Head of caudate nucleus (tissue), 42 donors: ENCODE measurements at places on chromosomes 1 and 21.

GRCh38 chr1:168082008-168082876 lies 54.5 kb downstream of the GPR161 start:
- peak; percentile 80 for DNase-seq

DNA sequence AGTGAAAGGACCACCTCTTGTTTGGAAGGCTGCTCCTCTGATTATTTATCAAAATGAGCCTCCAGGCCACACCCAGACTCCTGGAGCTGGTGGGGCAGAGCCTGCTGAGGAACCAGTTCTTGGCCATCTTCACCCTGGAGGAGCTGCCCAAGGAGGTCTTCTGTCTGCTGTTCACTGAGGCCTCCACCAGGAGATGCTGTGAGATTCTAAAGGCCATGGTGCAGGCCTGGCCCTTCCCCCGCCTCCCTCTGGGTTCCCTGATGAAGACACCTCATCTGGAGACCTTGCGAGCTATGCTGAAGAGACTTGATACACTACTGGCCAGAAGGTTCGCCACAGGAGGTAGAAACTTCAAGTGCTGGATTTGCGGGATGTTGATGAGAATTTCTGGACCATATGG lies 61.7 kb upstream of the GJA8 start:
- DNase-seq: no peak

GRCh38 chr1:161119092-161119903 lies 1.4 kb downstream of the NIT1 start:
- DNase-seq: no peak

GRCh38 chr1:27773826-27774445 lies 917 bp downstream of the STX12 start:
- no peak for DNase-seq

DNA sequence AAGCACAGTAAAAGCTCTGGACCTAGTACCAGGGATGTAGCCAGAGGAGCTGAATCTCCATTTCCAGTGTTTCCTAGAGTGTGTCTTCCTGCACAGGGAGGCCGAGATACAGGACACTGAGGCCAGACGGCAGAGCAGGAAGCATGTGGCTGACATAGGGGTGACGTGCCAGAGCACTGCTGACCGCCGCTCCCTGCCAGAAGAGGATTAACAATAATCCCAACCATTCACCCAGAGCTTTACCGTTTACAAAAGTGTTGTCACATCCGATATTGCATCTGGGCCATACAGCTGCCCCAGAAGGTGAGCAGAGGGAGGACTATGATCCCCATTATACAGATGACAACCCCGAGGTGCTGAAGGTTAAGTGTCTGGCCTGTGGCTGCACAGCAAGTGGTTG lies 5.8 kb upstream of the CLDN19 start:
- peak; percentile 34 for DNase-seq

DNA sequence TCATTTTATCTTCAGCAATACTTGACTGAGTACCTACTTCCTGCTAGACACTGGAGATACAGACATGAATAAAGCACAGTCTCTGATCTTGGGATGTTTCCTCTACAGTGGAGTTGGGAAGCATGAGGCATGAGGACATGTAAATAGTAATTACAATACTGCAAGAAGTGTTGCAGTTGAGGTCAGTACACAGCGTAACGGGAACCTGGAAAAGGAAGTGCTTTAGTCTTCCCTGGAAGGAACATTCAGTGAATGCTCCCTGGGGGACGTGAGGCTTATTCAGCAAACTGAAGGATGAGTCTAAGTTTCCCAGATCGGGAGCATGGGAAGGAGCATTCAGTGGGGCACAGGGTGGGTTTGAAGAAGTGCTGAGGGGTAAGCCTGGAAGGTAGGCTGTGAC lies 112.4 kb downstream of the PIK3R3 start:
- DNase-seq: no peak

- no peak for DNase-seq
These were observed 77.3 kb upstream of the PTGFRN start for GRCh38 chr1:116832308-116832931.

GRCh38 chr1:214260561-214261205 lies 20.3 kb upstream of the SMYD2 start:
- no peak for DNase-seq

GRCh38 chr1:192159781-192160180 lies 1.5 kb downstream of the RGS18 start:
- DNase-seq: no peak

DNA sequence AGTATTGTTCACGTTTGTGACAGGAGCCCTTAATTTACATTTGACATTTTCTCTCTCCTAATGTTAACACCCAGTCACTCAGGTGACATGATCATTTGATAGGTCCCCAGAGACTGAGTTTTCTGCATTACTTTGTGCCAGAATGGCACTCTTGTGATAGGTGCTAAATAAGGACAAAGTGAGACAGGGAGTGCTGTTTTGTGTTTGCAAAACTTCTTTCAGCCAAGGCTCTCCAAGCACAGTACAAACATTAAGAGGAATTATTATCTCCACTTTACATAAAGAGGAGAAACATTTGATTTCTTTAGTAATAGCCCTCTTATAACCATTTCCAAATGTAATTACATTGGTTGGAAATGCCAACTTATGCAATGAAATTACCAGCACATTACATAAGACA lies 355.2 kb downstream of the NTNG1 start:
- no peak for DNase-seq

DNA sequence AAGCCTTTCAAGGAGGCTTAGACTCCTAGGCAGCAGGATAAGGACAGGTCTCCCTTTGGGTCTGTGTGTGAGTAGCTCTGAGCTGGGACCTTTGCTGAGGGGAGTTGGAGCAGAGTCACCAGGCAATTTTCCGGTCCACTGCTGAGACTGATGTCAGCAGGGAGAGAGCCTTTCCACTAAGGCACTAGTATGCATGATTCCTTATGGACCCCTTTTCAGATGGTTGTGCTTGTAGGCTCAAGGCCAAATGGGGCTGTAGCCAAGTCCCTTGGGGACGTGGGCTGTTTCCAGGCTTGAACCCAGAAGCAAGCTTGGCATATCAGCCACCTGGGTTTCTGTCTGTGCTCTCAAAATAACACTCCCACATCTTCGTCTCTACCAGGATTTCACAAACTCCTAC lies 73.0 kb downstream of the CCDC18 start:
- no peak for DNase-seq

DNA sequence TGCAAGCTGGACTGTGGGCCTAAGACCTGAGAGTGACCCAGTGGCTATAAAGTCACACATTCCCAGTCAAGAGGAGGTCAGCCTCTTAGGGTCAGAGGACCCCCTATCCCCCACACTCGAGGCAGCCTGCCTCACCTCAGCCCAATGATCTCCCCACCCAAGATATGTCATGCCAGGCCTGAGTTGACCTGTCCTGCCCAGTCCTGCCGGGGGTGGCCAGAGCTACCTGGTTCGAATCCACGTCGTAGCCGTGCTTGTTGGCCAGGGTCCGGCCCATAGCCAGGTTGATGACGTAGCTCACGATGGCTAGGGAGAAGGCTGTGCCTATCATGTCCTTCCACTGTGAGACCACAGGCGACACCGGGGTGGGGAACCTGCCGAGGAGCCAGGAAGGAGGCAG lies 15.6 kb downstream of the SLC26A9 start:
- no peak for DNase-seq

- no peak for DNase-seq
These were observed 30.5 kb upstream of the MACF1 start for GRCh38 chr1:39173995-39174380.

DNA sequence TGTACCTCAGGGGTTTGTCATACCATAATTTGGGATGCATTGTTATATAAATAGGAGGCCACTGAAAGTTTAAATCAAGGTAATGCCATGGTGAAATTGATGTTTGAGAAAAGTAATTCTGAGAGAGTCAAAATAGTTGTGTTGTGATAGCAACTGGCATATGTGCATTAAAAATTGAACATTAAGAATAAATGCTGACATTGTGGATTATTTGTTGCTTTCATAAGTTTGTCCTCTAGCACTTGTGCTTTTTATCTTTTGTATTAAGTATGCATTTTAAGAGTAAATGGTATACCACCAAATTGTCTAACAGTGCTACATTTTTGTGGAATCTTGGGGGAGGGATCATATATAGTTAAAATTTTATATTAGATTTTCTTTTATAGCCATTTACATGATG lies 275.9 kb upstream of the CACYBP start:
- no peak for DNase-seq

DNA sequence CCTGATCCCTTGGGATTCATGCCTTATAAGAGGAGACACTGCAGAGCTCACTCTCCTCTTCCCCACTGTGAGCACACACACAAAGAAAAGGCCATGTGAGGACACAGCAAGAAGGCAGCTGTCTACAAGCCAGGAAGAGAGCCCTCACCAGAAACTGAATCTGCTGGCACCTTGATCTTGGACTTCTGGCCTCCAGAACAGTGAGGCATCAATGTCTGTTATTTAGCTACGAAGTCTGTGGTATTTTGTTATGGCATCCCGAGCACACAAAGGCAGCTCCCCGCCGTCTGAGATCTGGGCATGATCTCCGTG lies 47.1 kb upstream of the RPL11 start:
- DNase-seq: no peak

GRCh38 chr1:198676253-198676652 lies 37.4 kb downstream of the PTPRC start:
- no peak for DNase-seq

GRCh38 chr1:2345297-2346075 lies 45.9 kb downstream of the MORN1 start:
- DNase-seq: no peak

GRCh38 chr1:85363521-85363920 lies 87.1 kb upstream of the BCL10 start:
- DNase-seq: no peak

DNA sequence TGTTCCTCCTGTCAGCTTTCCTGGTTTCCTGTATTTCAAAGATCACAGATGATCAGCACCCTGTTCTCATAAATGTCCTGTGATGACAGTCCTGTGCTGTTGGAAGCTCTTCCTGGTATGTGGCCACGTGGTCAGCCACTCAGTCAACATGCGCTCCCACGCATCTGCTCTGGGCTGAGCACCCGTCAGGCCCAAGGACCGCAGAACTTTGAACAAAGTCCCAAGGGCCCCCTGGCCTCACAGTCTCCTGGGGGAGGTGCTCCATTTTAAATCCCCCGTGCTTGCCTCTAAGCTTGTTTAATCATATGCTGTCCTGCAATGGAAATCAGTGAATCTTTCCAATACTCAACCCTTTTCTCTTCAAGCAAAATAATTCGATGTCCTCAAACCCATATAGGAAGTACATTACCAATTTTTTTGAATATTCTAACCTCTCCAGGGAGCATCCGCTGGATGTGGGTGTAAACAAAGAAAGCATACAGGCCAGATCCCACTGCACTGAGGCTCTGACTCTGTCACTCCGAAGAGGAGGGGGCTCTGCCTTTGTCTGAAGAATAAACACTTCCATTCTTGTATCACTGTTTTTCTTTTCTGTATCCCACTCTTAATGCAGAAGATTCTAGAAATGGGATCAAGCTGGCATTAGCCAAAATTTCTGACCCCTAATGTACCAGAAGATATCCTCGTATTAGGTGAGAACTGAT lies 250.3 kb downstream of the SDCCAG8 start:
- DNase-seq: no peak

GRCh38 chr1:246215510-246215903 lies 291.6 kb downstream of the SMYD3 start:
- peak; percentile 27 for DNase-seq

DNA sequence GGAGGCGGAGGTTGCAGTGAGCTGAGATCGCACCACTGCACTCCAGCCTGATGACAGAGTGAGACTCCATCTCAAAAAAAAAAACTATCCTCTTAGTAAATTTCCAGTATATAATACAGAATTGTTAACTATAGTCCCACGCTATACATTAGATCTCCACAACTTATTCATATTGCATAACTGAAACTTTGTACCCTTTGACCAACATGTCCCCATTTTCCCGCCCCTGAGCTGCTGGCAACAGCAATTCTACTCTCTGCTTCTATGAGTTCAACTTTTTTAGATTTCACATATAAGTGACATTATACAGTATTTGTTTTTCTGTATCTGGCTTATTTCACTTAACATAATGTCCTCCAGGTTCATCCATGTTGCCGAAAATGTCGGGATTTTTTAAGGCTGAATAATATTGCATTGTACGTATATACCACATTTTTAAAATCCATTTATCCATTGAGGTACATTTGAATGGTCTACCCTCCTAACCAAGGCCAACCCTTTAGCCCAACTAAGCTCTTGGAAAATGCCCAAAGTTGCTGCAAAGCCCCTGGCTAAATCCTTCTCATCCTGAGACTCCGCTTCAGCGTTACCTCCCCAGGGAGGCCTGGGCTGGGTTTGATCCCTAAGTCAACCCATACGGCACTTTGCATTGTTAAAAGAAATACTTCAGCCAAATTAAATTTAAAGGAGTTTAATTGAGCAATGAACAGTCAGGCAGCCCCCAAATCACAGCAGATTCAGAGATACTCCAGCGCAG lies 34.2 kb downstream of the NEK2 start:
- DNase-seq: no peak

DNA sequence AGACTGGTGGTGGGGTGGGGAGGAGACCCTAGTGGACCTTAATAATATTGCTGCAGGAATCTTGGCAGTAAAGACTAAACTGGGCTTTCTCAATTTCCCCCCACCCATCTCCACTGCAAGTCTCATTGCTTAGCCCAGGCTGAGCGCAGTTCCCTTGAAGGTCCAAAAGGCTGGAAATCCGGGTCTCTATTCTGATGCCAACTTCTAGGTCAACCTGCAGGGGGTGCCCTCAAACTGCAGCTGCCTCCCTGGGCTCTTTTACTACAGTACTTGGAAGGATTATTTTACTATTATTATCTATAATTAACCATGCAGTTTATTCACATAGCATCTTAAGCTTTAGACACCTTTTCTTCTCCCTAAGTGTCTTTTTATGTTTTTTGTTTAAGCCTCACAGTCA lies 85.4 kb upstream of the WARS2 start:
- DNase-seq: no peak

DNA sequence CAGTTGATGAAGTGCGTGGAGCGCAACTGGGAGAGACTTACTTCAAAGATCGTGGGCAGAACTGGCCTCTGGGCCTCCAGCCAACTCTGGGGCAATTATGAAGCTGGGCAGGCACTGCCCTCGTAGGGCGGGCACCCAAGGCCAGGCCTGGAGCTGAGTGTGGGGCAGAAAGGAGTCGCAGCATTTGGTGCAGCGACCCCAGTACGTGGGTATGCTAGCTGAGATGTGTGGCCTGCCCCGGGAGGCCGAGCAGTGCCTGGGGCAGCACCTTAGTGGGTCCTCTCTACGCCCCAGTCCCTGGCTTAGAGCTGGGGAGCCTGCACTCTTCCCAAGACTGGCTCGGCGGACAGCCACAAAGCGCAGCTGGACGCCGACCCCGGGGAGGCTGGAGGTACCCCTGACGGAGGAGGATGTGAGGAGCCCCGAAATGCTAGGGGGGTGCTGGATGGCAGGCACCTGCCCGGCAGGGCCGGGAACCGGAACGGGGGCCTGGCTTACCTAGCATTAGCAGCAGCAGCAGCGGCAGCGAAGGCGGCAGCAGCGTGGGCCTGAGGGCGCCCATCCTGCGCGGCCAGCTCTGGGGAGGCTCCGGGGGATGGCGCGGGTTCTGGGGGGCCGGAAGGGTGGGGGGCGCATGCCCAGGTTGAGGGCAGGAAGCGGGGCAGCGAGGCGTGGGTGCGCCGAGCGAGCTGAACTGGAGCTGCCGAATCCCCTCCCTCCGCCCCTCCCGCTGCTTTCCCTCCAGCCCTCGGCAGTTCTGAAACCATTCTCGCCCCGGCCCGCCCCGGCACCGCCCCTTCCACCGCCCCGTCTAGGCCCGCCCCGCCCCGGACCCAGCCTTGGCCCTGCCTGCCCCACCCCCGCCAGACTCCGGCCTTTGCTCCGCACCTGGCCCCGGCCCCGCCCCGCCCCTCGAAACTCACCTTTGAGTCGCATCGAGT lies at the start of gene IGSF8:
TSS of gene IGSF8 (minus strand) at position 709 of the 941 bp plus-strand sequence. CDS start at position 562, 147 bp downstream.
- peak; percentile 95 for DNase-seq

- DNase-seq: peak; percentile 92
These were observed 10.3 kb downstream of the ADGRB2 start for GRCh38 chr1:31753707-31754349.
